ENCODE measurements at places on chromosomes 5 and 9.

DNA sequence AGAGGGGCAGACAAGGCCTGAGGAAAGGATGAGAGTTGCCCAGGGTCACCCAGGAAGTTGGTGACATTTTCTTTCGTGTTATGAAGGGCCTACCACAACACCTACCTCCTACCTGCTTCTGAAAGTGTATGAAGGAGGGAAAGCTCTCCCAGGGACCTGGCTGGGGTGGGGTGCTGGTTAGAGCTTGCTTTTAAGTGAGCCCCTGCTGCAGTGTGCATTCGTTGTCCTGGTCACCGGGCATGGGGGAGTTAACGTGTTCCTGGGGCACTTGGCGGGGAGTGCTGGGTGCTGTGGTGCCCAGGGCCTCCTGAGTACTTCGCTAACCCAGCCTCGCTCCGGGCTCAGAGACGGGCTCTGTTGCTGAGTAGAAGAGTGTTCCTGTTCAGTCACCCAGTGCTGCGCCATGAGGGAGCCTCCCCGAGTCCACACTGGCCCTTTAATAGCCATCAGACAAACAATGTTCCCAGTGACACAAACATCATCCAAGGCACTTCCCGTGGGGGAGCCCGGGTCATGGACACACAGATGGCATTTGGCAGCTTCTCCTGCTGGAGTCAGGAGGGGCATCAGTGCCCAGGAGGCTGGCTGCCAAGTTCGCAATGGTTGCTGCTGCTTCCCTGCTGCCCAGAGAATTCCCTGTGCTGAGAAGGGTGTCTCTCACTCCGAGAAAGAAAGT, 85.7 kb downstream of the AMBP start:
- no peak for DNase-seq

DNA sequence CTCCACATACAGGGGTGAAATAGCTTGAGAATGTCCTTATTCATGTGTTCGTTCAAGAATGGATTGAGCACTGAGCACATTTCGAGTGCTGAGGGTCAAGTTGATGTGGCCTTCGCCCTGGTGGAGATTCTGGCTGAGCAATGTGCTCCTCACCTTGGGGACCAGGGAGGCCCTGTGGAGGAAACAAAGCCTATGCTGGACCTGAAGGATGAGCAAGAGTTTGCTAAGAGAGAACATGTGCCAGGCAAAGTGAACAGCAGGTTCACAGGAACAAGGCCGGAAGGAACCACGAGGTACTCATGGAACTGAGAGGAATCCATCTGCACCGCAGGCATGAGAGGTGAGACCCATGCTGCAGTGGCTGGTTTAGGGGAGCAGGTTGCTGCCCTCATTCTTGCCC, 102.4 kb downstream of the PSD2 start:
- DNase-seq = no peak

DNA sequence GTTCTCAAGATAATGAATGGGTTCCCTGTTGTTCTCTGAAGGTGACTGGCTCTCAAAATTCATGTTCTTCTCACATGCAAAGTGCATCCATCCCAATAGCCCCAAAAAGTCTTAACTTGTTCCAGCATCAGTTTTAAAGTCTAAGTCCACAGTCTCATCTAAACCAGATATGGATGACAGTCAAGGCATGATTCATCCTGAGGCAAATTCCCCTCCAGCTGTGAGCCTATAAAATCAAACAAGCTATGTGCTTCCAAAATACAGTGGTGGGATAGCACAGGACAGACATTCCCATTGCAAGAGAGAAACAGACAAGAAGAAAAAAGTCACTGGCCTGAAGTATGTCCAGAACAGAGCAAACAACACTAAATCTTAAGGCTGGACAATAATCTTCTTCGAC, 25.4 kb downstream of the FBXO10 start:
- DNase-seq = no peak

DNA sequence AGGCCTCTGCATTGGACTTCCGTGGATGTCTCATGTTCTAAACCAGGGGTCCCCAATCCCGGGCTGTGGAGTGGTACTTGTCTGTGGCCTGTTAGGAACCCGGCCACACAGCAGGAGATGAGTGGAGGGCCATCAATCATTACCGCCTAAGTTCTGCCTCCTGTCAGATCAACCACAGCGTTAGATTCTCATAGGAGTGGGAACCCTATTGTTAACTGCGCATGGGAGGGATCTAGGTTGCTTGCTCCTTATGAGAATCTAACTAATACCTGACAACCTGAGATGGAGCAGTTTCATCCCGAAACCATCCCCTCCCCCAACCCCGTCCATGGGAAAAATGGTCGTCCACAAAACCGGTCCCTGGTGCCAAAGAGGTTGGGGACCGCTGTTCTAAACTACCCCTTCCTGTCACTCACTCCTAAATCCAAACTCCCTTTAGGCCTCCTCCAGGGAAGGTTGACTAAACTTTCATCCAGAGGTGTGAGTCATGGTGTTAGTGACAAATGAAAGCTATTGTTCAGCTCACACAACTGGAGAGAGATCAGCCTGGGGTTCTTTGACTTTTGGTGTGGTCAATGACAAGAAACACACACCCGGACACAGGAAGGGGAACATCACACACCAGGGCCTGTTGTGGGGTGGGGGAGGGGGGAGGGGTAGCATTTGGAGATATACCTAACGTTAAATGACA, 9.5 kb downstream of the KCNV2 start:
- no peak for DNase-seq

DNA sequence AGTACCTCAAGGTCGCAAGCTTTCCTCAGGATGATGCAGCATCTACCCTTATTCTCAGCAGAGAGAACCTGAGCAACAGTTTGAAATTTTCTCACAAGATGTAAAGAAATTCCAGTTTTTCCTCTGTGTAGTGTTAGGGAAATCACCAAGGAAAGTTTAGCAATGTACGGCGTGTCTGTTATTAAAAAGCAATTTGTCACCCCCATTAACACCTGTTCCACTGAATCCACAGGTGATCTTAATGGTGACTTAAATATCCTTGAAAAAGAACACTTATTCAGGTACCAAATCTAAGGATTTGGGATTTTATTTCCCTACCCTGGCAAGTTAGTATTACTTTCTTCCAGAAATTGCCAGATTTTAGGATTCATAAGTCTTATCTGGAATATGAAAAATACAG, 77.9 kb upstream of the ATP10B start:
- DNase-seq = no peak

- peak; percentile 86 for DNase-seq
Measured at GRCh38 chr9:132994410-132995120, 16.1 kb downstream of the GFI1B start.

DNA sequence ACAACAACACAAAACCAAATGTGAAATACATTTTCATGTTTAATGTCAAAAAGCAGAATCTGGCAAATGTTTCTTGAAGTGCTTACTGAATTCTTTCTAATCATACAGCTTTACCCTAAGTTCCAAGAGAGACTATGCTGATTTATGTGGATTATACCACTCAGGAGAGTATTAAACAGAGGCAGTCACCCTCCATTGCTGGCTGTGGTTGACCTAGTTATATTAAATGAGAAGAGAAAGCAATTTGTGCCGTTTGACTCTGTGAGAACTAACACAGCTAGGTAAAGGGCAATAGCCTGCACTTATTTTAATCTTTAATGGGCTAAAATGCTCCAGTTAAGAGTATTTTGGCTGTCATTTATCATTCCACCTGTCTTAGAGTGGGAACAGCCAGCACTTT, 62.6 kb downstream of the ELL2 start:
- DNase-seq = no peak

- no peak for DNase-seq
Measured at GRCh38 chr9:105957830-105958229, 263.5 kb downstream of the TMEM38B start.

GRCh38 chr5:167642779-167643517, 648.5 kb upstream of the WWC1 start:
- DNase-seq = no peak

DNA sequence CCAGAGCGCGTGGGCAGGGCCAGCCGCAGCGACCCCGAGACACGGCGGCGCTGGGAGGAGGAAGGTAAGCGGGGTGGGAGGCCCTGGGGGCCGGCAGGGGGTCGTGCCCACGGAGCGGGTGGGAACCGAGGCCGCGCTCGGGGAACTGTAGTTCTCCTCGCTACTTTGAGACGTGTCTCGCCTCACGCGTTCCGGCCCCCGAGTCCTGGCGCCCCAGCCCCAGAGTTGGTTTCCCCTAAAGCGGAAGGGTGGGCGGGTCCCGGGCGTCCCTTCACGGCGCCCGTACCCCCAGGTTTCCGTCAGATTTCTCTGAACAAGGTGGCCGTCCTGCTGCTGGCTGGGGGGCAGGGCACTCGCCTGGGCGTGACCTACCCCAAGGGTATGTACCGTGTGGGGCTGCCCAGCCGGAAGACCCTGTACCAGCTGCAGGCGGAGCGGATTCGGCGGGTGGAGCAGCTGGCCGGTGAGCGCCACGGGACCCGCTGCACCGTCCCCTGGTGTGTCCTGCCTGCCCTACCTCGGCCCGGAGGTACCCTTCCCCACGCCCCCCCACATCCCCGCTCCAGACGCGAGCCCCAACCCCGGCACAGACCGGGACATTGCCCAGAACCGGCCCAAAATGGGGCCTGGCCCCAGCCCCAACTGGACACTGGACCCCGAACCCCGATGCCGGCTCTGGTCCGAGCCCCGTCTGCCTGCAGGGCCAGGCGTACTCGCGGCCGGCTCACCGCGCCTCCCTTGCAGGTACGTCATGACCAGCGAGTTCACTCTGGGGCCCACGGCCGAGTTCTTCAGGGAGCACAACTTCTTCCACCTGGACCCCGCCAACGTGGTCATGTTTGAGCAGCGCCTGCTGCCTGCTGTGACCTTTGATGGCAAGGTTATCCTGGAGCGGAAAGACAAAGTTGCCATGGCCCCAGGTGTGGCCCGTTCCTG, 709 bp downstream of the UAP1L1 start:
- no peak for DNase-seq

DNA sequence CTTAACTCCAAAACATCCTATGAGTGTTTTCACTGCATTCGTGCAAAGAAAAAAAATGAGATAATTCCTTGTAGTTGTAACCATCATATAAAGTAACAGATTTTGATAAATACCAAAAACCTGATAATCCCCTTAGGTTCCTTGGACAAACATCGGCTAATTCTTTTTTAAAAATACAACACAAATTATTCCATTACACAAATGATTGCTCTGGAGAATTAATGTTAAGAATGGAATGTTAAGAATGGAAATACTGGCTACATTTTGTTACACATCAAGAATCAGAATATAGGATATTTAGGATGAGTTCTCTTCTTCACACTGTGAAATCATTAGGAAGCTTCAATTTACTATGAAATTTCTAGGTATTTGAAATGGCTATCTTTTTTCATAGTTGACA, 139.4 kb downstream of the LPAR1 start:
- DNase-seq = no peak

Measured in erythroblast (primary cell).